Panc1 (cell line): ENCODE measurements at places on chromosomes 11 and 22.

GRCh38 chr11:117908959-117909610, 20.1 kb downstream of the TMPRSS13 start:
- DNase-seq, result no peak

DNA sequence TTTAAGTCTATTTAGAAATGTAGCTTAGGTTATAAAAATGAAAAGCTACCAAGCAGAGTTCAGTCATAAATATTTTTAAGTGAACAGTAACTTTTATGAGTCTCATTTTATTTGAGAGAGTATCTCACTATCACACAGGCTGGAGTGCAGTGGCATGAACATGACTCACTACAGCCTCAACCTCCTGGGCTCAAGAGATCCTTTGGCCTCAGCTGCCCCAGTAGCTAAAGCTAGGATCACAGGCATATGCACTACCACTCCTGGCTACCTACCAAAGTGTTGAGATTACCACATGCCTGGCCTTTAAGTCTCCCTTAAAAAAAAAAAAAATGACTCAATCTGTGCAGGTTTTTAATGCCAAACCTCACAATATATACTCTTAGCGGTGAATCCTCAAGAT, 34.7 kb upstream of the CLNS1A start:
- DNase-seq, result no peak

DNA sequence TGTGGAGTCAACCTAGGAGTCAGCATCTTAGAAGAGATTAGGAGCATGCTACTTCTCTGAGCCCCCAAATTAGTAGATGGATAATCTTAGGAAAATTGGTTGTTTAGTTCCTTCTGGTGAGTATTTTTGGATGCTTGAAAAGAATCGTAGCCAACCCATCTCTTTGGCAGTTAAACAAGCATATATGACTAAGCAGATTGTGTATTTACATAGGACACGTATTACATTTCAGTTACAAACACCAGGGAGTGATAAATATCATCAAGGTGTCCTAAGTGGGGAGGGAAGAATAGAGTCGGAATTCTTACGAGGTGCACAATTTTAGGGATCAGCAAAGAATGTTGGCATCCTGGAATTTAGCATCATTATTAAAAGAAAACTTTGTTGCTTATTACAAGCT, 13.5 kb downstream of the PLET1 start:
- DNase-seq, result no peak

- no peak for DNase-seq
These were observed 23.4 kb downstream of the PPM1F start for GRCh38 chr22:21929253-21929652.
